ENCODE measurements at places on chromosomes 3 and 15. TPM values are rescaled to one million over a fixed set of nuclear protein-coding genes. Genes with fewer than 3 reads are reported as not detected.

The KCNAB1 gene
- total RNA-seq = 12.2 TPM

The GABRG3 gene
- total RNA-seq = not detected

The PRR20G gene
- not detected for total RNA-seq

The ENTPD3 gene
- not detected for total RNA-seq

The LRRIQ4 gene
- not detected for total RNA-seq

The CCDC32 gene
- 15.8 TPM for total RNA-seq

The CPNE9 gene
- not detected for total RNA-seq

The THRB gene
- 65.6 TPM for total RNA-seq

The SLC24A5 gene
- not detected for total RNA-seq

The NMNAT3 gene
- 3.0 TPM for total RNA-seq

The ERC2 gene
- 1.2 TPM for total RNA-seq

The SMCO1 gene
- total RNA-seq = not detected

The LARP6 gene
- total RNA-seq = 92.6 TPM

The SEMA3G gene
- 16.8 TPM for total RNA-seq

The MITF gene
- 12.3 TPM for total RNA-seq

The FGF12 gene
- 1.5 TPM for total RNA-seq

The ZDHHC3 gene
- 70.8 TPM for total RNA-seq

The DOCK3 gene
- total RNA-seq = 0.14 TPM

The DAZL gene
- not detected for total RNA-seq

The RPL39L gene
- total RNA-seq = 20.0 TPM

The SLC7A14 gene
- total RNA-seq = not detected

The SLC12A1 gene
- 0.68 TPM for total RNA-seq

The SQOR gene
- total RNA-seq = 65.1 TPM

The ITIH1 gene
- not detected for total RNA-seq

The TMEM212 gene
- total RNA-seq = not detected

The LRRN1 gene
- total RNA-seq = 4.3 TPM

The CCDC71 gene
- total RNA-seq = 28.9 TPM

The IL5RA gene
- 1.8 TPM for total RNA-seq

The SPATA12 gene
- total RNA-seq = not detected

The SEMA6D gene
- 12.9 TPM for total RNA-seq

The NIT2 gene
- total RNA-seq = 29.2 TPM

The RPS17 gene
- 887 TPM for total RNA-seq

The NRROS gene
- total RNA-seq = 4.7 TPM

The DNASE1L3 gene
- 3.8 TPM for total RNA-seq

The SCAANT1 gene
- total RNA-seq = not detected

The DNAH12 gene
- 0.14 TPM for total RNA-seq

The ARGFX gene
- not detected for total RNA-seq

The MAP3K13 gene
- total RNA-seq = 17.3 TPM

The ZBTB47 gene
- total RNA-seq = 84.2 TPM

The MTFMT gene
- 25.9 TPM for total RNA-seq

Measured in thoracic aorta (tissue), 2 donors.